ENCODE measurements at places on chromosomes 5 and 9. TPM values are rescaled to one million over a fixed set of nuclear protein-coding genes. Genes with fewer than 3 reads are reported as not detected.

- peaks cover 10% of the 10 kb centered on the region for H3K4me1 ChIP-seq
- no peaks in the 10 kb centered on the region for H3K36me3 ChIP-seq
- no peak overlapping the region for H3K4me3 ChIP-seq
Measured at GRCh38 chr5:126414874-126415502, 8.2 kb upstream of the GRAMD2B start.

GRCh38 chr5:77972469-77973252, 196.5 kb upstream of the TBCA start:
- peaks cover 12% of the 10 kb centered on the region for H3K4me1 ChIP-seq
- H3K27ac ChIP-seq: no peak overlapping the region
- DNase-seq: peak; percentile 55
- H3K4me3 ChIP-seq: peak overlapping the region; percentile 56

DNA sequence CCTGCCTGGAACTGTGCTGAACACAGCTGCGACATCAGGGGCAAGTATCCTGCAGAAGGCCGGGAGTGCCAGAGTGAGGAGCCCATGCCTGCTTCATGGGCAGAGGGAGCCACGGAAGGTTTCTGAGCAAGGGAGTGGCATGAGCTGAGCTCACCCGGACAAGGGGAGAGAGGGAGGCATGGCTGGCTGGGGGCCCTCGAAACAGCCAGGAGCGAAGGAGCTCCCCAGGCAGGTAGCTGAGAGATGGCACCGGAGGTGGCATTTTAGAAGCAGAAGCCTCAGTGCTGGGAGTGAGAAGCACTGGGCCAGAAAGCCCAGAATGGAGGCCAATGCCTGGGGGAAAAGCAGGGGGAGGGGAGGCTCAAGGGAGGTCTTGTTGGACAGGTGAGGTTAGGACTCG, 56.9 kb upstream of the SARDH start:
- peaks cover 3% of the 10 kb centered on the region for H3K4me1 ChIP-seq
- H3K27ac ChIP-seq: no peak overlapping the region
- peaks cover 1% of the 10 kb centered on the region for H3K36me3 ChIP-seq
- no peak overlapping the region for H3K4me3 ChIP-seq
- DNase-seq: no peak
- H3K27me3 ChIP-seq: peaks cover under 1% of the 10 kb centered on the region

The CDH9 gene
- total RNA-seq: not detected

The OR1J2 gene
- not detected for total RNA-seq

Measured in activated CD4-positive, alpha-beta T cell treated with anti-CD3 and anti-CD28 coated beads for 36 hours (primary cell).